ENCODE measurements at places on chromosomes 1 and 21. TPM values are rescaled to one million over a fixed set of nuclear protein-coding genes. Genes with fewer than 3 reads are reported as not detected.

DNA sequence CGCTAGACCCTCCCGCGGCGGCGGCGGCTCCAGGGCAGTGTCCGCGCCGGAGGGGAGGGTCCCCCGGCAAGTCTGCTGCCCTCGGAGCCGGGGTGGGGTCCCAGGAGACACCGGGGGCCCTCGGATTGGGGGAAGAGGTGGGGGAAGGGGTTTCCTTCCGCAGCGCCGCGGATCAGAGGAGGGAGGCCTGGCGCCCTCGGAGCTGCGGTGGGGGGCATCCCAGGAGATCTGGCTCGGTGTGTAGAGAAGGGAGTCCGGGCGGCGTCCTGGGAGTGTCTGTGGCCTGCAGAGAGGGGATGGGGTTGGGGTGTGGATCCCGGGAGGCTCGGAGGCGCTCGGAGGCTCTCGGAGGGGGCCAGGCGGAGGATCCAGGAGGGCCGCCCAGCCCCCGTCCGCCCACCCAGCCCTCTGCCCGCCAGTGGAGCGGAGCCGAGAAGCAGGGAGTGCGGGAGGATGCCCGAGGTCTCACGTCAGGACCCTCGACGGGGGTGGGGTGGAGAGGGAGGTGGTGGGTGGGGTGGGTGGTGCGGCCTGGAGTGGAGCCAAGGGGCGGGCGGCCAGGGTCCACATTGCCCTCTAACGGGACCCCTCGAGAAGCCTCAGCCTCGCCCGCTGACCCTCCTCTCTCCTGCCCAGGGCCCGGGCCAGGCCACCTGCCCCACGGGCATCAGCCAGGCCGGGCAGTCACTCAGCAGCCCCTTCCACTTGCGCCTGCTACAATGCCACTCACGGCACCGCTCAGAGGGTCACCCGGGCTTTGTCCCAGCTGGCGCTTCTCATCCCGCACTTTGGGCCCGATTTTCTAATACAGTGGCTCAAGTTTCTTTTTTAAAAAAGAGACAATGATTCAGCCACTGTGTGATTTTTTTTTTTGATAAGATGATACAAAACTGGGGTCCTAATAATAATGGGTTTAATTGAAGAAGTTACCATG is 60.2 kb upstream of the ARHGEF16 start:
- DNase-seq = no peak

- DNase-seq = no peak
Measured at GRCh38 chr1:223650465-223650864, 15.0 kb downstream of the CAPN8 start.

DNA sequence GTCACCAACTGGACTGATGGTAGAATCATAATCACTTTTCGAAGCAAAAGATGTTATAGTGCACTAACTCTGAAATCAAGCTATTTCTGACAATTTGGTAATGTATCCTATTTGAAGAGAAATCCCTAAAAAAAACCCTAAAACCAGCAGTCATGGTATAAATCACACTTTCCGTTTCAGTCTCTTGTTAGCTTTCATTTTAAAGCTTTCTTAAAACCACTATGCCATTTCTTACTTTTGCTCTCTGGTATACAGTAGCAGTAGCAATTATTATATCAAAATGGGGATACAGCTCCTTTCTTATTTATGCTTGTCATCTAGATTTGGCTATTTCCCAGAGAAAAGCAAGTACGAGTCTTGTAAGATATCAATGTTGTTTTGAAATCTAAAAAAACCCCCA is 323.3 kb downstream of the KCTD3 start:
- no peak for DNase-seq

CCDC185 gene
- total RNA-seq = not detected

GRCh38 chr1:36847761-36848160 is 186.6 kb downstream of the GRIK3 start:
- DNase-seq = no peak

- no peak for DNase-seq
Measured at GRCh38 chr1:117664314-117664713, 58.5 kb downstream of the TENT5C start.

NCMAP gene
- total RNA-seq = 10.7 TPM

DNA sequence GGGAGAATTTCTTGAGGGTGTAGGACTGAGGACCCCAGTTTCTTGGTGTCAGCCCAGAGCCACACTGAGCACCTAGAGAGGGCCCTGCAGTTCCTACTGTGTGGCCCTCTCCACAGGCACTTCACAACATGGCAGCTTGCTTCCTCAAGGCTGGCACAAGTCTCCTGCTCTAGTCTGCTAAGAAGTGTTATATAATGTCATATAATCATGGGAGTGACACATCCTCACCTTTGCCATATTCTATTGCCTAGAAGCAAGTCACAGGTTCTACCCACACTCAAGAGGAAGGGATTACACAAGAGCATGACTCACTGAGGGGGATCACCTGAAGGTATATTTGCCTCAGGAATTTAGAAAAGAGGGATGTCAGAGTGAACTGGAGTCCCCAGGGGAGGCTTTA is 5.5 kb upstream of the SNX27 start:
- no peak for DNase-seq

DNA sequence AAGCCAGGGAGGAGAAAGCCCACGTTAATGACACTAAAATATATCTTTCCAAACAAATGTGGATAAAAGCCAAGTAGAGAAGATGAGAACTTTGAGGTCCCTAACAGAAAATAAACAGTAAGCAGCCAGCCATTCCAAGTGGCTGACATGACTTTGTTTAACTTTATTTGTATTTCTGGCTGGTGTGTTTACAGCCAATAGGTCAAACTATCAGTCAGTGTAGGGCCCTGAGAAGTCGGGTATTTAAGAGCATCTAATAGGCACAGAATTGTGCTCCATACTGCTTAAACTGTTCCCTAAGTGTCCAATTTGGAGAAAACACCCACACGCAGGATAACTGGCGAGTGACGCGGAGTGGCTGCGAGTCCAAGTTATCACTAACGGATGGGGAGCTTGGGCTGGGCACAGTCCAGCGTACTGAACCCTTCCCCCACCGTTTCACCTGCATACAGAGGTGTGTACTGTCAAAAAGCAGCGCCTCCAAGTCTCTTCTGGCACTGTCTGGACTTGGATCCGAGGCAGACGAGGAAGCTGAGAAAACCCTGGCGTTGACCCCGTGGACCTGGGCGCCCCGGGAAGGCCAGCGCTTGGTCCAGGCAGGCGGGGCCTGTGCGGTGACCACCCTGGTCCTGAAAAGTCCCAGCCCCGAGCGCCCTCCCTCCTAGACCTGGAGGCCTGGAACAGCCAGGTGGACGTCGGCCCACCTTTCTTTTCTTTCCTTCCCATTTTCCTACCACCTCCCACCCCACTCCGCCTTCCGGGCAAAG is 662 bp upstream of the LGALS8 start:
- no peak for DNase-seq

DNA sequence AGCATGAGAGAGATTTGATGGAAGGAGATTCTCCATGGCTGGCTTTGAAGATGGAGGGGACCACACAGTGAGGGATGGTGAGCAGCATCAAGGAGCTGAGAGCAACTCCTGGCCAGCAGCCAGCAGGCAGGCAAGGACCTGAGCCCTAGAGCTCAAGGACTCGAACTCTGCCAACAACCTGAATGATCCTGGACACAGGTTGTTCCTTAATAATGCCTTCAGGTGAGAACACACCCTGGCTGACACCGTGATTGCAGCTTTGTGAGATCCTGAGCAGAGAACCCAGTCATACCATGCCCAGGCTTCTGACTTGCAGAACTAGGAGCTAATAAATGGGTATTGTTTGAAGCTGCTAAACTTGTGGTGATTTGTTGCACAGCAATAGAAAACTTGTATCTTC is 183.1 kb downstream of the LMX1A start:
- peak; percentile 75 for DNase-seq

DNA sequence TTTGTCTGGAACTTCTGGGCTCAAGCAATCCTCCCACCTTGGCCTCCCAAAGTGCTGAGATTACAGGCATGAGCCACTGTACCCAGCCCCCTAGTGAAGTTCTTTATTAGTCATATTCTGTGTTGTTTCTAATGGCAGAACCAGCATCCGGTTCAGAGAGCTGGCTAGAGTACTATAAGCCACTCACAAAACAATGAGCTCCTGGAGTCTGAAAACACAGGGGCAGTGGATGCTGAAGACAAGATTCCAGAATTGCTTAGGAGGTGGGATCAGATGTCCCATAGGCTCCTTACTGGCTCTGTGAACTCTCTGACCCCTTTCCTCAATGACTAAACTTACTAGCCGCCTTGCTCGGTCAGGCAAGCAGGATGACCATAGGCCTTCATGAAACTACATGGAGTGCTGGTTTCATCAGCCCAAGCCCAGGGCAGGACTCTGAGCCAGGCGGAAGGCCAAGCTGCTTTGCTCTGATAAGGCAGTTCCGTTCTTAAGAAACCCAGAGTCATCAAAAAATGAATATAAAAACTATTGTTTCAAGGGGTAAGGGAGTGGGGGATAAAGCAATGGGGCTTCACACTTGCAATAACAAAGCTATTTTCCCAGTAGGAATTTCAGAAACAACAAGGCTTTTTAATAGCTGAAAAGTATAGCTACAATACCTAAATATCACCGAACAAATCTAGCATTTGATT is 8.1 kb downstream of the MTHFR start:
- peak; percentile 65 for DNase-seq

GRCh38 chr1:39189592-39190041 is 14.9 kb upstream of the MACF1 start:
- no peak for DNase-seq

GRCh38 chr1:36807262-36807661 is 227.1 kb downstream of the GRIK3 start:
- DNase-seq = no peak

DNA sequence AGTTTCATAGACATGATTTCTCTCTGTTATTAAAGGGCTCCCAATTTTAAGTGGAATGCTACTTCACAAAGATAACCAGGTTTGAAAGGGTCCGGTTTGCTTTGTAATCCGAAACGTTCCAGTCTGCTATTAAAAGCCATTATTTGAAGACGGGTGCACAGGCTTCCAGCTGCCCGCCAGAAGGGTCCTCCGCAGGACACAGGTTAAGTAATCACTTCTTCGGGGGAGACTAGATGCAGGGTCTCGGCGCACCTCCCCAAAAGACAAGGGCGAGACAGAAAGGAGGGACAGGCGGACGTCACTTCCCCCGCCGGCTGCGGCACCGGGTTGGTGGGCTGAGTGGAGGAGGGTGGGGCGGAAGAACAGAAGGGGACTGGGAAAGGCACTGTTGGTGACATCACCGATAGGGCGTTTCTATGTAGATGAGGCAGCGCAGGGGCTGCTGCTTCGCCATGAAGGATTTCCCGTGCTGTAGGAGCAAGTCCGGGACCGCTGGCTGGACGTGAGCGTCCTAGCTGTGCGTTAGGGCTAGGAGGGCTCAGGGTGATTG is 8.9 kb downstream of the RNU1-2 start:
- peak; percentile 98 for DNase-seq

KCNN3 gene
- total RNA-seq = 7.6 TPM

GRCh38 chr1:62358665-62359373 is 39.6 kb upstream of the KANK4 start:
- DNase-seq = no peak

GRCh38 chr1:36740446-36740845 is 257.7 kb upstream of the CSF3R start:
- DNase-seq = no peak

ASTN1 gene
- 0.20 TPM for total RNA-seq

GRCh38 chr1:212774584-212774983 is 17.0 kb downstream of the NSL1 start:
- DNase-seq = no peak

- DNase-seq = no peak
Measured at GRCh38 chr1:222861062-222861461, 46.2 kb downstream of the DISP1 start.

Measured in upper lobe of right lung (tissue), 1 donor.